ENCODE measurements at places on chromosomes 11 and 22.

- no peak for DNase-seq
Measured at GRCh38 chr22:43109511-43109910, 1.0 kb upstream of the BIK start.

DNA sequence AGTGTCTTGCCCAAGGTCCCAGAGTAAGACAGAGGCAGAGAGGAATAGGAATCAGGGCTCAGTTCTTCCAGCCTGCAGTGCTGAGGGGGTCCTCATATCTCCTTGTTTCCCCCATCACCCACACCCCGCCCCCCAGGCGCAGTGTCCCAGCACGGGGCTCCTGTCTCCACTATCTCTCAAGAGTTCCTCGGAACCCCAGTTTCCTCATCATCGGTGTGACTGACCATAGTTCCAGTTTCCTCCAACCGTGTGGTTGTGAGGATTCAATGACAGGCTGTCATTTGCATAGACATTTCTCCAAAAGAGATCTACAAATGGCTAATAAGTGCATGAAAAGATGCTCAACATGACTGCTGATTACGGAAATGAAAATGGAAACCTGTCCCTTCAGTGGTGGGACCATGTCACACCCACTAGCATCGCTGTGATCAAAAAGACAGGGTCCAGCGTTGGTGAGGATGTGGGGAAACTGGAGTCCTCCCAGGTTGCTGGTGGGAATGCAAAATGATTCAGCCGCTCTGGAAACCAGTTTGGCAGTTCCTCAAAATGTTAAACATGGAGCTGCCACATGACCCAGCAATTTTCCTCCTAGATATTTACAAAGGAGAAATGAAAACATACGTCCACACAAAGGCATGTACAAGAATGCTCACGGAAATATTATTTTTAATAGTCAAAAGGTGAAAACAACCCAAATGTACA lies 31.8 kb upstream of the PDGFB start:
- no peak for DNase-seq

DNA sequence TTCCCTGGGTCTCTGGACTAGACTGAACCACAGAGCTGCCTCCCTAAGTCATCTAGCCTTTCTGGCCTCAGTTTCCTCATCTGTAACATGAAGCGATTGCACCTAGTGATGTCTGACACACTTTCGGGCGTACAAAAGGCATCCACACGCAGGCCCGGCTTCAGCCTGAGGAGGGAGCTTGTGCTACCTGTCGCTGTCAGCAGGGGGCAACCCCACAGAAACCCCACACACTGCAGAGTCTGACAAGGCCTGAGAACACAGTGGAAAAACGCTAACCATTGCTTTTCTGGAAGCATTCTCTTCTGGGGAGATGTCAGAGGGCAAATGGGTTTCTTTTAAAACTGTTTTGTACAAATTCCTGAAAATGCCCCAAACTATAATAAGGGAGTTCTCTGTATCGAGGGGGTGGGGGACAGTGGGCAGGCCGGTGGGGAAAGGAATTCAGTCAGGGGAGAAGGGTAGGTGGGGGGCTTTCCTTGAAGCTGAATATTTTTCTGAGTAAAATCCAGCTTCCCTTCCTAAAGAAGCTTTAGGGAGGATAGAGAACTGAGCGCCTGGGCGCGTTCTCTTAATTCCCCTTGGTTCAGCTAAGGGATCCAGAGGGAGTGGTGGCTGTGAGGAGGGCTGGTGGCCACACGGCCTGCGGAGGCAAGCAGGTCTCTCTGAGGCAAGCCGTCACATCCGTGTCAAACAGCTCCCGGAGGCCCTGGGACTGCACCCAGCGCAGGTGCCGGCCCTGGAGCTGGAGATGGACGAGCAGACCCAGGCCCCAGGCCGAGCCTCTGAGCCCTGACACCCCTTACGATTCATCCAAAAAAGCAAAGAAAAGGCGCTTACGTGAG lies 533 bp downstream of the ELF5 start:
- no peak for DNase-seq

DNA sequence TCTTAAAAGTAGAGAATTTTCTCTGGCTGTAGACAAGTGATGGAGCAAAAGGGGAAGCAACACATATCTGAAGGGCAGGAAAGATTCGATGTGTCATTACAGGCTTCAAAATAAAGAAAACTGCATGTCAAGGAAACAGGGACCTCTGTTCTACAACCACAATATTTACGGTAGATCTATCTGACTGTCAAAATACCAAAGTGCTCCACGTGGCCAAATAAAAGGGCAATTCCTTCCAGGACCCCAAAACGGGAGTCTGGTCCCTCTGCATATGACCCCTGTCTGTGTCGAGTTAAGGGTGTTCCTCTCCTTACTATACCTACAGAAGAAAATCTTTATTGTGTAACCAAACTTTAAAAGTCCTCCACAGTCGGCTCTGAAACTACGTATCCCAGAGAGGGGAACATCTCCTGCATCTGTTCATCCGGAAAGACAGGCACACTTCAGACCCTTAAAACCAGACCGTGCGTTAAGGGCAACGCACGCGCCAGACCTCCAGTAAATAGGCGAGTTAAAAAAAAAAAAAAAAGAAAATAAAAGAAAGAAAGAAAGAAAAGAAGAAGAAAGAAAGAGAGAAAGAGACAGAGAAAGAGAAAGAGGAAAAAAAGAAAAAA lies 756 bp downstream of the CLNS1A start:
- no peak for DNase-seq

- DNase-seq = no peak
Measured at GRCh38 chr11:83456075-83456474, 169.9 kb upstream of the CCDC90B start.
